ENCODE measurements at places on chromosomes 1 and 21.

DNA sequence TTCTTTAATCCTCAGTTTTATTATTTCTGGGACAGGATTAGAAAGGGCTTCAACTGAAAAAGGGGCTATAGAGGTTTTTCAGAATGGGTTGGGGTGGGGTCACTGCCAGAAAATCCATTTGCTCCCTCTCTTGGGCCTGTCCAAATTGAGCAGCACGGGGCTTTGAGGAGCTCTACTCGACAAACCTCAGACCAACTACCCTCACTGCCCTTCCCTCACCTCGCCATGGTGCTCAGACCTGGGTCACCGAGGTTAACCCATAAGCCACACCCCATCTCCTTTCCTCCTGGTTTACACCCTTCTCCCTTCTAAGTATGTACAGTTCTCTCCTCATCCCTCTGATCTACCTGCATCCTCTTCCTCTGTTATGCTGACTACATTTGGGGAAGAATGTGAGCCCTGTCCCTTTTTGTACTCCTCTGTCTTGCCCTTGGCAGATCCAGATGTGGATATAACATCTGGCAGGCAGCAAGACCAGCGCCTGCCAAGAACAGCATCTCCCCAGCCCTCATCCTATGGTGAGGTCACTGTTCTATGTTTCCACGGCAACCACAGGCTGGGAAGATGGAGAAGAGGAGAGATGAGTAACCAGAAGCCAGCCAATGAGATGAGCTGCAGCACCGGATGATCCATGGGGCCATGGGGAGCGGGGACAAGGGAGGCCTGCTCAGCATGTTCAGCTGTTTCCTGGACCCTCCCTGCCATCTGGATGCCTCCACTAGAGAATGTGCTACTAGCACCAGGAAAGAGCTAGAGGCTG lies 3.7 kb upstream of the FABP3 start:
- no peak for DNase-seq

DNA sequence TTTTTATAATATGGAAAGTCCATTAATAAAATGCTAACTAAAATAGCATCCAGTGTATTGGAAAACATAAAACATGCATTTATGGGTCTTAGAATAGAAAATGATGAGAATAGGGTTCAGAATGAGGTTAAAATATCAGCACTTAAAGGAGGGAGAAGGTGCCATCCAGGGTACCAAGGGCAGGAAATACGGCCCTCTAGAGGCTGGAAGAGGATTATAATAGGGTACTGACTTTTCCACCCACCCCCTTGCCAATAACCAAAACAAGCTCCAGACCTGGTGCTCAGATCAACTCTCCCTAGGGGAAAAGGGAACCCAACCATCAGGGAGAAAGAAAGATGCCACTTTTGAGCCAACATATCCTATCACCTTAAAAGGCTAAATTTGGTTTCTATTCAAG lies 26.7 kb downstream of the ASTN1 start:
- DNase-seq: no peak

- no peak for DNase-seq
Observed at GRCh38 chr1:214846276-214846675, 236.3 kb upstream of the KCNK2 start.

GRCh38 chr1:77446841-77447555 lies 165.2 kb downstream of the AK5 start:
- DNase-seq: no peak

- no peak for DNase-seq
Observed at GRCh38 chr1:33167650-33168447, 14.0 kb downstream of the TRIM62 start.

DNA sequence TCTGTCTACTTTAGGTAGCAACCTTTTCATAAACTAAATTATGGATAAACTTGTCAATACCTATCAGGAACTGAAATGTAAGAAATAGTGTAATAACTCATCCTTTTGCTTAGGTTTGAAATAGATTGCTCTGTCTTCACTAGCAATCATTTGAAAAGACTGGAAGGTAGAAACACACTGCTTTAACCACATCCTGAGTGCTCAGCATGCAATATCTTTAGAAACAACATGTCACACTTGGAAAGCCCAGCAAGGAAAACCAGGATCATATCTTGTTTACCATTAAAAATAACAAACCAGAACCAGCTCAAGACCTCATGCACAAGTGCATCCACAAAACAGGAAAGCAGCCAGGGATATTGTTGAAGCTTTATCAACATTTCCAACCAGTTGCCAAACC lies 3.6 kb downstream of the KCNJ6 start:
- no peak for DNase-seq

GRCh38 chr1:112506731-112507130 lies 2.0 kb upstream of the WNT2B start:
- no peak for DNase-seq

DNA sequence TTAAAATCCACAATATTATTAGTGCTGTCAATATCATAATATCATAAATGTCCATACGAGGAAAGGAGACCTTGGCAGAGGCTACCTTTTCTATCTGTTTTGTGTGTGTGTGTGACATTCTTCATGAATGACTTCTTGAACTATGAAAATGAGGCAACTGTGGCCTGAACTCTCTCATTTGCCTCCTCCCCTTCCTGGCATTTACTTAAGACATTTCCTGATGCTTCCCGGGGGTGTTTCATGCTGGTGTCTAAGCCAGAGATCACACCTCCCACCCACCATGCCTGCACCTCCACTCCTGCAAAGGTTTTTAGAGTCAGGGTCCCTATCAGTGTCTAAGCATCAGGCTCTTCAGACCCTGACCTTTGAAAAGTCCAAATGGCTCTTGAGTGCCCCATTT lies 420.9 kb downstream of the KIF26B start:
- DNase-seq: no peak

DNA sequence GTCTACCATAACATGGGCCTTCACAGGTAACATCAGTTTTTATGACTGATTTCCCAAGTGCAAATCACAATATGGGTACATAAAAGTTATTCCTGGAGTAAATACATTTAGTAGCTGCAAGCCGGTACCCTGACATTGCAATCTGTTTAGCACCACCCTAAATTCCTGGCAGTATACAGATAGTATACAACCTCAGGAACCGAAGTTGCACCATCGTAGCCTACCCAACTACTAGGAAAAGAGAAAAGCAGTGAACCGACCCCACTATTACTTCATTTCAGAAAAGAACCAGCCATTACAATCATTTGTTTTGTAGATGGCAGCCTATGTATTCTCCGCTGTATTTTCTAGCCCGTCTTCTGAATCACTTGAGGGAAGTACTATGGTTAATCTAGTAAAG lies 1.1 kb downstream of the ADIPOR1 start:
- DNase-seq: no peak

- peak; percentile 37 for DNase-seq
Observed at GRCh38 chr1:159211331-159212136, 6.9 kb downstream of the ACKR1 start.

DNA sequence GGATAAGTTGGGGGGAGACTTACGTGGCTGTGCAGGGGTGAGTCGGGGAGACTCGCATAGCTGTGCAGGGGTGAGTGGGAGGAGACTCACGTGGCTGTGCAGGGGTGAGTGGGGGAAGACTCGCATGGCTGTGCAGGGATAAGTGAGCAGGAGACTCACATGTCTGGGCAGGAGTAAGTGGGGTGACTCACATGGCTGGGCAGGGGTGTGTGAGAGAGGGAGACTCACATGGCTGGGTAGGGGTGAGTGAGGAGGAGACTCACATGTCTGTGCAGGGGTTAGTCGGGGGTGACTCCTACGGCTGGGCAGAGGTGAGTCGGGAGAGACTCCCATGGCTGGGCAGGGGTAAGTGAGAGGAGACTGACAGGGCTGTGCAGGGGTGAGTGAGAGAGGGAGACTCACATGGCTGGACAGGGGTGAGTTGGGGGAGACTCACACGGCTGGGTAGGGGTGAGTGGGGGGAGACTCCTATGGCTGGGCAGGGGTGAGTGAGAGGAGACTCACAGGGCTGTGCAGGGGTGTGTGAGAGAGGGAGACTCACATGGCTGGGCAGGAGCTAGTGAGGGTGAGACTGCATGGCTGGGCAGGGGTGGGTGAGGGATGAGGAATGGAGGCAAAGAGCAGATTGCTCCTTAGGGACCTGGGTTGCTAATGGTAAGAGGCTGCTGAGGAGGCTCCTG lies 56.0 kb upstream of the ABCG1 start:
- DNase-seq: no peak

DNA sequence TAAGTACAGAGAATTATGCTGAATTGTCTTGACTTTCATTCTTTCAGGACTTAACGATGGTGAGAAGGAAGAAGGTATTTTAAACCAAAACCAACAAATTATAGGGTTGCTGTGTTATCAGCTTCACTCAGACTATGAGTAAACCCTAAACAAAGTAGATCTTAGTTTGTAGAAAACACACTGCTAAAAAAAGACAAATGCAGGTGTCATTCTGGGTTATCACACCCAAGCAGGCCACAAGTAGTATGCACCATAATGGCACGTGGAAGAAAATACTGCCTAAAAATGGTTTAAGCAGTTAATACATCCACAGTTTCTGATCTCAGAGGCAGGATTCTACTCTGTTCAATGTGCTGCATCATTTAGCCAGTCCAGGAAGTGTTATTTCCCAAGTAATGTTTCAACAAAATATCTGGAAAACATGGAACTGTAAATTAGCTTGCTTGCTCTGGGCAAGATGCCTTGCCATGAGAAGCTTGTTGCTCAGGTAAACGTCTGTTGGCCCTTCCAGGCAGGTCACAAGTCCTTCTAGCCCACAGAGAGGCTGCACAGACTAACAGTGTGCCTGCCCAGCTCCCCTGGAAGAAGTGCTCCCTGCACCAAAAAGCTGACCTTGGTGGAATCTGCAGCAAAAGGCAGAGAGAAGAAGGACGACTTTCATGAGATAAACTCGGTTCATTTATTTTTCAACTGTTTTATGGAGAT lies 4.1 kb downstream of the DIPK1A start:
- DNase-seq: peak; percentile 28

GRCh38 chr1:111725192-111725591 lies 14.0 kb downstream of the INKA2 start:
- DNase-seq: no peak

DNA sequence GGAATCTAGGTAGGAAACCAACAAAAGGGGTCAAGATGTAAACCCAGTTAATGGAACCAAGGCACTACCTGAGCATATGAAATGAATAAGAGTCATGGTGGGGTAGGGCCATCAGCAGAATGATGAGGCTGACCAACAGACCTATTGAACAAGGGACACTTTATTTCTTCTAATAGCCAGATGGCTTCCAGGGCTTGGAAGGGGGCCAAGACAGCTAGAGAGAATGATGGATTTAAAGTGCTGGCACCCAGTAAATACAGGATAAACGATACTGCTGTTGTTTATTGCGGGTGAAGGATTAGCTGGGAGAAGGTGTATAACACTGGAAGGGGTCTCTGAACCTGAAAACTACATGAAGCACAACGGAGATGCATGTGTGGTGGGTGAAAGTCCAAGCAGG lies 15.6 kb downstream of the DDAH1 start:
- DNase-seq: no peak

Data from CD4-positive, alpha-beta T cell treated with Interleukin-2 at 100 ng/mL for 4 hours (primary cell).